NB4 (cell line): ENCODE measurements at places on chromosomes 13 and 19.

DNA sequence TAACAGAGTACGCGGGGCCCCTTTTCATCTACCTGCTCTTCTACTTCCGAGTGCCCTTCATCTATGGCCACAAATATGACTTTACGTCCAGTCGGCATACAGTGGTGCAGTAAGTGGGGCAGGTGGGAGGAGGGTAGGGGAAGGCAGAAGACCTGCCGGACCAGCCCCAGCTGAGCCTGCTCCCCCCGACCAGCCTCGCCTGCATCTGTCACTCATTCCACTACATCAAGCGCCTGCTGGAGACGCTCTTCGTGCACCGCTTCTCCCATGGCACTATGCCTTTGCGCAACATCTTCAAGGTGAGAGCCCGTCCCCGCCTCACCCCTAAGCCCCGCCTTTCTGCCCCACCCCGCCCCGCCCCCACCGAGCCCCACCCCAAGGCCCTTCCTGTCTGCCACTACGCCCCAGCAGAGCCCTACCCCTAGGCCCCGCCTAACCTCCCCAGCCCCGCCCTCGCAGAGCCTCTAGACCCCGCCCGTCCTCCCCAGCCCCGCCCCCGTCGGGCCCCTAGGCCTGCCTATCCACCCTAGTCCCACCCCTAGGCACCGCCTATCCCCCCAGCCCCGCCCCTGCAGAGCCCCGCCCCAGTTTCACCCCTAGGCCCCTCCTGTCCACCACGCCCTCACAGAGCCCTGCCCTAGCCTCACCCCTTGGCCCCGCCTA is 7.7 kb downstream of the NDUFB7 start:
- peak; percentile 48 for DNase-seq

DNA sequence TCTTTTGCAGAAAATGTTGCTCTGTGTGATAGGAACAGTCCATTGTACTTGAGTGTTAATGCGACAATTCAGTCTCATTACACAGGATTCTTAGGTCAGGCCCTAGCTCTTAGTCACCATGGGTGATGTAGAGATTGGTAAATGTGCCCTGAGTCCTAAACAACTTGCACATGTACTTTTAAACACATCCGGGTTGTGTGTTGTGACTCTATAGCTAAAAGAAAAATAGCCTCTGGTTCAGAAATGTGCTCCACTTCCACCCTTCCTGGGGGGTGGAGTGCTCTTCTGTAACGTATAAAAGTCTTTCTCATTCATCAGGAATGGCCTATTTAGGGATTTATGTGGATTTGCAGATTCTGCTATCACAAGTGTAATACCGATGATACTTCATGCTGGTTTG is 5.2 kb downstream of the SPATA13 start:
- no peak for DNase-seq

DNA sequence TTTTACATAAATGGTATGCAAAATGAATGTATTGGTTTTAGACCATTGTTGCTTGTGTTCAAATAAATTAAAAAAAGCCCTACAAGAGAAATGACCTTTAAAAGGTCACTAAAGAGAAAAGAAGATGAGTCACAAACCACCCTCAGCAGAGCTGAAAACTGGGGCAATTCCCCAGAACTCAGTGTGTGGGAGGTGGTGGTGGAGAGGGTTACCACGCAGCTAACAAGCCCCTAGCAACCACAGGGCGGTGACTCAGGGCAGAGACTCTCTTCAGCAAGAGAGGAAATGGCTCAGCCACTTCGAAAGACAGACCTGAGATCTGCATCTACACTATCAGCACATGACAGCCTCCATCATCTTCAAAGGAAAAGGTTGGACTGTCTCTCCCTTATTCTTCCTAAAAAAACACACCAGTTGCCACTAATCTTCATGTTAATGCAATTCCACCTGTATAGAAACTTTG is 29.4 kb upstream of the NDFIP2 start:
- peak; percentile 98 for DNase-seq

DNA sequence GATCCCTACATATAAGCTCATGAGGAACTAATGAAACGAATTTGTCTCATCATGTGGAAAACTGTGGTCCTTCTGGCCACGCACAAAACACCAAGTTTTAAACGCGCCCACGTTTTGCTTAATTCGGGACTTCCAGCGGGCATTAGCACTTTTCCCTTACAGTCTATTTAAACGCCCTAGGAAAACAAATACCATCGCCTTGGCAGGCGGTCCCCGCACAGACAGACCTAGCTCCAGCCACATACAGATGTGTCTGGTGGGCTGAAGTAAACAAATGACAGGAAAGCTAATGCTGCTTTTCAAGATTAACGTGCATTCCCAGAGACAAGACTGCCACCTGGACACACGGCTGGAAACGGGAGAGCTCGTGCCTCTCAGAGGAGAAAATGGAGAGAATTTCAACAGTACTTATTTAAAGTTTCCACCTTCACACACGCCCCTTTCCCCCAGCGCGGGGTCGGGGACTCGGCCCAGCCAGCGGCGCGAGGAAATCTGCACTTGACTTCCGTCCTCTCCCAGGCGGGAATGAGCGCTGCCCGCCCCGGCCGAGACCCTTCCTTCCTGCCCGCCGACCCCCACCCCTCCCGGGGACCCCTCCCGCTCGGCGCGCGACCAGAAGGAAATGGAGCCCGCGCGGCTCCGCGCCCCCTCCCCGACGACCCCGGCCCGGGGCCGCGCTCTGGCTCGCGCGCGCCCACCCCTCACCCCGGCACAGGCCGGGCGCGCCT is 931 bp downstream of the USP12 start:
- peak; percentile 69 for DNase-seq

DNA sequence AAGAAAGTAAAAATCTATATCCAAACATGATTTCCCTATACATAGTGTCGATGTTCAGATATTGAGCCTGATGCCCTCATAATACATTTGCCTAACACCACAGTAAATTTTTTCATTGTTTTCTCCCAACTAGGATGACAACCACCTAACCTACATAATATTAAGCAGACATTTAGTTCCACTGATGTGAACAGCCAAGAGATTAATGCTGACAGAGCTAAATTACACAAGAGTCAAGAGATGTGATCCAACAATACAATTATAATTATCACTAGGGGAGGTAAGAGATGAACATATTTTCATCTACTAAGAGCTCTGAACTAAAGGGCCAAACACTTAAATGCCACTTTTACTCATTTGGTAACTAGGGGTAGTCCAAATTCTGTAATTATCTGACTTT is 145.9 kb downstream of the DACH1 start:
- no peak for DNase-seq

GRCh38 chr19:51015691-51016267 is 3.7 kb downstream of the KLK10 start:
- DNase-seq = no peak

DNA sequence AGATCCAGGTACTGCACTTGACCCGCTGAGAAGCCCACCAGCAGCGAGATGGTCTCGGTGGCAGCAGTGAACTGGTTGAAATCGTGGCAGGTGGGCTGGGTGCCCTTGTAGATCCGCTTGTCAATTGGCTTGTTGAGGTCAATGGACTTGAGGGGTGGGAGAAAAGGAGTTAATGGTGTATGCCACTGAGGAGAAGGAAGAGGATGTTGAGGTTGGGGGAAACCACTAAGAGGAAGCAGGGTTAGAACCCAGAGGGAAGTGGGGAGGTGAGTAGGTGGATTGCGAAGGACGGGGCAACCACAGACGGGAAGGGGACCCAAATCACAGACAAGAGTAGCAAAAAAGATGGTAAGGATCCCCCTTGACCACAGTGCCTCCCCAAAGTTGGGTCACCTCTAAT is 1.7 kb downstream of the DMWD start:
- peak; percentile 89 for DNase-seq

DNA sequence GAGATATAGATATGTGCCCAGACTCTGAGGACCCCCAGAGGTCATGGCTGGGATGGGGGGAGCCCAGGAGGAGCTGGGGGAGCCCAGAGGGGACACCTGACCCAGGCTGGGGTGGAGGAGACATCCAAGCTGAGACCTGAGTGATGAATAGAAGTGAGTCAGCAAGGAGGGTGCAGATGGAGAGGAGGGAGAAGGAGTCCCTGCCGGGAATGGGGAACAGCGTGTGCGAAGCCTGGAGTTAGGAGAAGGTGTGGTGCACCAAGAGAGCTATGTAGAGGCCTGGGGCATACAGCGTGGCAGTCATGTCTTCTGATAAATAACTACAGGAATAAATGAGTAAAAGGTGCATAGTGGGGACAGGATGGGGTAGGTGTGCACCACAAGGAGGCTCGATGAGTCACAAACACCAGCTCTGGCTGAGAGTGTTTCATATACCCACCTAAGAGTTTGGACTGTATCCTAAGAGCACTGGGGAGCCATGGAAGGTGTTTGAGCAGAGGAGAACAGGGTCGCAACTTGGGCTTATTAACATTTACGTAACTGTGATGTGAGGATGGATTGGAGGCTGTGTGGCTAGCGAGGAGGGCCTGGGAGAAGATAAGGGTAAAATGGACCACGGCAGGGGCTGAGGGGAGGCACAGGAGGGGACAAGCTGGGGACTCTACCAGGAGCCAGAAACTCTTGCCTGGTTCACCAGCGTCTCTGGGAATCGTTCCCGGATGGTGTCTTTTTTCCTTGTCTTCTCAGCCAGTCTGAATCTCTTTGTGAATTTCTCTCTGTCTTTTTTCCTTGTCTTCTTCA is 1.4 kb downstream of the CEACAM18 start:
- no peak for DNase-seq

DNA sequence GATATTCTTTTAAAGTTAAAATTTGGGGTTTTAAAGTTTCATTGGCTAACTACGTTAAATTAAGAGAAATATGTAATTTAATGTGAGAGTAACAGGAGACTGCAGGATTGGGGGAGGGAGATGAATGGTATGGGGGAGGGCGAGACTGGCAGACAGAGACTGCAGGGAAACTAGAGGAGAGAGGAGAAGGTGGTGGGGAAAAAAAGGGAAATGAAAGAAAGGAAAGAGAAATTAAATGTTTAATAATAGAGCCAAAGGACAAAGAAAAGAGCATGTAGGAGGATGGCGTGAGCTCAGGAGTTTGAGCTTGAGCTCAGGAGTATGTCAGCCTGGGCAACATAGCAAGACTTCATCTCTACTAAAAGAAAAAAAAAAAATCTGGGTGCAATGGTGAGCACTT is 115.9 kb downstream of the RFC3 start:
- no peak for DNase-seq

GRCh38 chr13:79642596-79642995 is 161.6 kb downstream of the NDFIP2 start:
- DNase-seq = no peak

DNA sequence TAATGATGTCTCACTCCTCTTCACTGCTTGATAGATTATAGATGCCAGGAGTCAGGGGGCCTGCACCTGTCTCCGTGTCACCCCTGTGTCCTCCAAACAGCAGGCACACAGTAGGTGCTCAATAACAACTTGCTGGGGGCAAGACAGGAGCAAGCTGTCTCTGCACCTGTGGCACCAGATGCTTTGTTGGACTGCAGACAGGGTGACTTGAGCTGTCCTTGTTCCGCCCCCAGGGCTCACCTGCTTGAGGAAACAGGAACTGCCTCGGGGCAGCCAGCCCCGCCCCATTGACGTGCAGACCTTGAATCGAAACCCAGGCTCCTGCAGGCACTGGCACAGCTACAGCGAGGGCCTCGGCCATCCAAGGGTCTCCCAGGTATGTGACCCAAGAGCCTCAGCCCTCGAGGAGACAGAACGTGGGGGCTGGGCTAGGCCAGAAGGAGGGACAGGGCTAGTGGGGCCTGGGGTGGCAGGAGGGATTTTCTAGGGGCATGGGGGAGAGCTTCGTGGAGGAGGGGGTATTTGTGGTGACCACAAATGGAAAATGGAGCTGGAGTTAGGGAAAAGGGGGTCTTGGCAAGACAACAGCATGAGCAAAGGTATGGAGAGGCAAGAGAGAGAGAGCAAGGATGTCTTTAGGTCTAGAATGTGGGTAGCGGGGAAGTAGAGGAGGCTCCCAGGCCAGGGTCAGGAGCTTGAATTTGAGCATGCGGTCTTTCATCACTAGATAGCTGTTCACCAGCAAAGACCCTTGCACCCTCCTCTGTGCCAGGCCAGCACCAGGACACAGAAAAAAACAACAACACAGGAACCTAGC is at the start of gene HSH2D:
TSS of gene HSH2D (plus strand) at position 287 of the 817 bp plus-strand sequence. CDS start 5,066 bp downstream, outside the sequence.
- DNase-seq = peak; percentile 93

DNA sequence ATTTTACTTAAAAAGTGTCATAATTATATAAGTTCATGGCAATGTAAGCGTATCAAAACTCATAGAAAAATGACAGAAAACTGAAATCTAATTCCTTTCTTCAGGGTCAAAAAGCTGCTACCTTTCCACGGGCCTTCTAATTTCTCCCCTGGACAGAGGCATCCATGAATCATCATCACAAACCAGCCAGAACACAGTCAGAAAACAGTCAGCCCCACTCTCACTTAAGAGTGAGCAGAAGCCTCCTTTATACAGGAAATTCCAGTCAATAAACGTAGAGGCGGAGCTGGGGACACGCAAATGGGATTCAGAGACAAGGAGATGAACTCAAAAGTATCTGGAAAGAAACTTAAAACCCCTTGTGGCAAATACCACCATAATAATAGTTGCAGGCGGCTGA is 54.2 kb upstream of the ABCC4 start:
- DNase-seq = no peak

GRCh38 chr13:98461486-98462240 is 115.2 kb downstream of the STK24 start:
- DNase-seq = no peak

DNA sequence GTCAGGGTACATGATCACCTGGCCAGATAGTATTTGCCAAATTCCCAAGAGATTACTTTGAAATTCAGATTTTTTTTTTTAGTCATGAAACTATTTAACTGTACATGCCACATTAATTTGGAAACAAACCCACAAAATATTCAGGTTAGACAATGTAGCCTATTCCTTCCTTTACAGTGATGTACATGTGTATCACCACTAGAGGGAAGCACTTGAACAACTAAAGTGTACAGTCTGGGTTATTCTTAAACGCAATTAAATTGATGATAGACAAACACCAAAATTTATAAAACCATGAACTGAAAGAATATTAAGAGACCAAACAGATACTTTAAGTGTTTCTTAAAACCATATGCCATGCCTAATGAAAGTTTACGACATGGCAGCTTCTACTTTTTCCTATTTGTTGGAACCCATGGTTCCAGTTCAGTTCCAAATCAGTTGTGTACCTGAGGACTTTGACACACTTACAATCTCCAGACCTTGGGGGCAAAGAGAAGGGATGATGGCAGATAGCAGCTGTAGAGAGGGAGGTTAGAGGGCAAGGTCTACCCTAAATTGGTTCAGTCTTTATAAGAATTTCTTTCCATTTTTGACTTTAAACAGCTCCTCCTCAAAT is 52.8 kb downstream of the TNFSF13B start:
- peak; percentile 68 for DNase-seq

- no peak for DNase-seq
Observed at GRCh38 chr19:31908496-31909225, 436.7 kb upstream of the ZNF507 start.

DNA sequence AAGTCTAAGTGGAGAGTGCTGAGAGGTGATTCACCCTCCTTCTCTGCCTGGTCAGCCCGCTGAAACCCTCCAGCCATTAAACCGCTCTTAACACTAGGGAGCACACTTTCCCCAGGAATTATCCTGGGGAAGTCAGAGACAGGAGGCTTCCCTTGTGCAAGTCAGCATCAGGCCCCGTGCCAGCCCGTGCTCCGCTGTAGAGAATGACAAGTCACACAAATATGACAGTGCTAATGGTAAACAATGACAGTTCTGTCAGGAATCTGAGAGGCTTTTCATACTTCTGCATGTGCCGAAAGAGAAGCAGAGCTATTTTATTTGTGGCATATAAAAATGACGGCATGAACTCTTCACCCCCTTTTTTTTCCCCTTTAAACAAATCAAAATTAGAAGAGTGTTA is 816.9 kb upstream of the SLC10A2 start:
- peak; percentile 40 for DNase-seq
